ENCODE measurements at places on chromosomes 7 and 10.

- no peak for DNase-seq
Observed at GRCh38 chr7:37482505-37482904, 33.8 kb upstream of the ELMO1 start.

- no peak for DNase-seq
Observed at GRCh38 chr7:127251465-127252376, 1.0 kb downstream of the GRM8 start.

- DNase-seq, result no peak
Observed at GRCh38 chr7:114312649-114313048, 102.0 kb upstream of the FOXP2 start.

DNA sequence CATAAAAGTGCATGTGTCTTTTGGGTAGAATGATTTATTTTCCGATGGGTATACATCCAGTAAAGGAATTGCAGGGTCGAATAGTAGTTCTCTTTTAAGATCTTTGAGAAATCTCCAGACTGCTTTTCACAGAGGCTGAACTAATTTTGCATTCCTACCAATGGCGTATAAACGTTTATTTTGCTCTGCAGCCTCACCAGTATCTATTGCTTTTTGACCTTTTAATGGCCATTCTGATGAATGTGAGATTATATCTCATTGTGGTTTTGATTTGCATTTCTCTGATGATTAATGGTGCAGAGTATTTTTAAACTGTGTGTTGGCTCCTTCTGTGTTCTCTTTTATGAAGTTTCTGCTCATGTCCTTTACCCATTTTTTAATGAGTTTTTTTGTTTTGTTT is 1020.1 kb downstream of the NXPH1 start:
- DNase-seq, result no peak

DNA sequence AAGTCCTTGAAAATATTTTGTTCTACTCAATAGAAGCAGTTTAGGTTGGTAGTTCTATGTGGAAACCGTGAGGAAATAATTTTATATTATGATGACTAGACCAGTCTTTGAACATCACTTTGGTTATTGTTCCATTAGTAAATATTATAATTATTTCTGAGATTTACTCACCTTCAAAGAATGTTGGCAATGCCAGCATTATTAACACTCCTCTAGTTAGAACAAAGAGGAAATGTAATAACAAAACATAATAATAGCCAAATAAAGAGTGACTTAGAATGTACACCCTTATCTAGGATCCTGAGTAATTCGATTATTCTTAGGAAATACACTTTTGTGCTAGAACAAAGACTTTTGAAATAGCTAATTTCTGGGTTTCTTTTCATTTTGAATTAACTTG is 121.1 kb downstream of the CFTR start:
- no peak for DNase-seq

DNA sequence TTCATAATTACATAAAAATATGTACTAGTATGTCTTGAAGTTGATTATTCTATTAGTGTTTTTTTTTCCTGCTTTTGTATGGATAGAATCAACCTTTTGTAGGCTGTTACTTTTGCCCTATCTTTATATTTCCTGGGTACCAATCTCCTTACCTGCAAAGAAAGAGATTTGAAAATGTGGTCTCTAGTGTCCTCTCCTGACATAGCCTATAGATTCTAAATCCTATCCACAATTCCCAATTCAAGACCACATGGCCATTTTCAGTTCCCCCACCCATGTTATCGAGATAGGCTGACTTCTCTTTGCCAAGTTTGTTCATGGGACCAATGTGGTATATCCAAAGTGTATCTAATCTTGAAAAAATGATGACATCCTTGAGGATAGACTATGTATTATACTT is 269.4 kb upstream of the SEMA3D start:
- no peak for DNase-seq

DNA sequence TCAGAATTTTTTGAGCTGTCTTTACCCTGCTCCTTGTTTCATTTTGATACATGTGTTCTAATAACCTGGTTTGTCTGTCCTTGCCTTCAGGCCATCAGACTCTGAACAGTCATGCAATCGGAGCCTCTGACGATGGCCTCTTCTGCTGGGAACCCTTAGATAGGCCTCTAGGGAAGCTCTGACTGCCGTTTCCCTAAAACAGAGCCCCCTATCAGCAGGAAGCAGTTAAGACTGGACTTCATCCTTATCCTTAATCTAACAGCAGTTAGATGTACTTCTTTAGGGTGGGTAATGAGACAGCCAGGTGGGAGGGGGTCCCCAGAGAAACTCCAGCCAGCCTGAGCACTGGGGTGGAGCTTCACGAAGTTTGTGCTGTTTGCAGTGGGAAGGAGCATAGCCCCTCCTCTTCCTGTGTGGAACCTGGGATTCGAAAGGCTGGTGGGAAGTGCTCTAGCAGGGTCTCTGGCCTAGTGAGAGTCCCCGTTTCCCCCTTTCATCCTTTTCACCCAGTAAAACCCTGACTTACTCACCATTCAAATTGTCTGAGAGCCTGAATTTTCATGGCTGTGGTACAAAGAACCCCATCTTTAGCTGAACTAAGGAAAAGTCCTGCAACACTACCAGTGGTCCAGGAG is 28.4 kb upstream of the SORCS3 start:
- DNase-seq, result no peak

GRCh38 chr10:96665306-96665705 is 55.0 kb downstream of the PIK3AP1 start:
- no peak for DNase-seq

- DNase-seq, result no peak
Observed at GRCh38 chr10:114607358-114607998, 50.6 kb downstream of the ABLIM1 start.

GRCh38 chr10:78972947-78973900 is 95.5 kb upstream of the ZMIZ1 start:
- peak; percentile 93 for DNase-seq

- peak; percentile 49 for DNase-seq
Observed at GRCh38 chr7:135508883-135509588, 866 bp downstream of the CNOT4 start.

DNA sequence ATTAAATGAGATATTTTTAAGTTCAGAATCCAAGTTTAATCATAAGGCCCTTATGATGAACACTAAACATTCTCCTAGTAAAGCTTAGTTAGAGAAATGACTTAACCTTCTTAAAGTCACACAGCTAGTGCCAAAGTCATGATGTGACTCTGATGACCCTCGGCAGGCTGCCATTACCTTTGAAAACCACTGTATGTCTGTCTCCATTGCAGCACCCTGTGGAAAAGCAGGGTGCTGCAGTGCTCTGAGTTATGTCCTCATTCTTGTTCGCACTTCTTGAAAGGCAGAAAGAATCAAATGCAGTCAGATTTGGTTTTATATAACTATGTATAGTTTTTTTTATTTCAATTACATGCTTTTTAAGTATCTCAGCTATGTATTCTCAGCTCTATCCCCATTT is 105.0 kb downstream of the PHTF2 start:
- DNase-seq, result no peak

- DNase-seq, result peak; percentile 38
Observed at GRCh38 chr7:142338633-142339501, 81.0 kb upstream of the PRSS58 start.

DNA sequence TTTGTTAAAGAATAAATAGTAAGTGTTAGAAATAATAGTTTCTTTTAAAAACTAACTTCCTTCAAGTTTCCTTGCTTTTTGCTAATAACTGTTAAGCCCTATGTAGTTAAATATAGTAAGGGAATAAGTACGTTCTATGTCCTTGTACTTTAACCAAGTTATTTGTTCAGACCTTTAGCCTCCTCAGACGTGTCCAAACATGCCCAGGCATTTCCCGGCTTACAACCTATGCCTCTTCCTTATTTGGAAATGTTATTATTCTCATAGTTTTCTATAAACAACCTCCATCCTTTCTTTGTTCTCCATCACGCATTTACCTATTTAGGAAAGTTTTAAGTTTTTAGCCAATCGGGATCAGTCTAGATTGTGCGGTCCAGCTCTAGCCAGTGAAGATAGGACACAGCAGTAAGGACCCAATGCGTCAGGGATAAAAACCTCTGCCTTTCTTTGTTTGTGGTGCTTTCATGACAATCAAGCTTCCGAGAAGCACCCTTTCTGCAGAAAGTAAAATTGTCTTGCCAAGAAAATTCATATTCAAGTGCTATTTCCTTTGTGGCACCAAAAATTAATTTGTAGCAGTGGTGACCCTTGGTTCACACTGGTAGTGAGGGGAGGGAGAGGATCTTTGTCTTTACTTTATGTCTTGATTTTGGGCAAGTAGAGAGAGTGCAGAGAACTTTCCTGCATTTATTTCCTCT is 851.3 kb upstream of the POM121L12 start:
- DNase-seq, result no peak

- peak; percentile 24 for DNase-seq
Observed at GRCh38 chr10:119351189-119351588, 143.8 kb downstream of the GRK5 start.

DNA sequence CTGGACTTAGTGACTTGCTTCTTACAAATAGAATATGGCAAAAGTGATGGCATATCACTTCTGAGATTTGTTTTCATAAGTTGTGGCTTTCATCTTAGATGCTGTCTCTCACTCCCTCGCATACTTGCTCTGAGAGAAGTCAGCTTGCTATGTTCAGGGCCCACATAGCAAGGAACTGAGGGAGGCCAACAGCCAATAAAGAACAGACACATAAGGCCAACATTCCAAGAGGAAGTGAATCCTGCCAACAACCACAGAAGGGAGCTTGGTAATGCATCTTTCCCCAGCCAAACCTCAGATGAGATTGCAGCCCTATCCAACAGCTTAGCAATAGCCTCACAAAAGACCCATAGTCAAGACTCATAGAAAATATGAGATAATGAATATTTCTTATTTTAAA is 39.2 kb upstream of the DMTF1 start:
- peak; percentile 25 for DNase-seq

GRCh38 chr10:69819716-69820506 is 18.2 kb downstream of the COL13A1 start:
- DNase-seq, result no peak

DNA sequence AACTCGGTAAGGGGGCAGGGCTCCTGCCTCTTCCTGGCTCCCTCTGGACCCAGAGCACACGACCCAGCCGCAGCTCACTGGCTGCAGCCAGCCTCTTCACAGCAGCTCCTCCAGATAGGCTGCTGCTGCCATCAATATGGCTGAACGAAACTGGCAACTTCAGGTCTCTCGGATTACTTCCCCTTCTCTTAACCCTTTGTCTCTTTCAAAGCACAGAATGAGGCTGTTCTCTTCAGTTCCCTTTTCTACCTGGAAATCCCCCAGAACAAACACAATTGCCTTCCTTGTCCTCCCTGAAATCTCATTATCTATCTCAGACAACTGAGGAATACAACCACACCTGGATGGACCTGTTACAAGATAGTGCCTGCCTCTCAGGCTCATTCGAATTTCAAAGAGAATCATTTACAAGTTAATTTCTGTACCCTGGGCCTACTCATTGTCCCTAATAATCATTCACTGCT is 193.4 kb upstream of the MBL2 start:
- DNase-seq, result no peak

All from left hindlimb (tissue), 1 donor.